ENCODE measurements at places on chromosomes 1 and 21.

- no peaks in the 10 kb centered on the region for H3K4me1 ChIP-seq
- H3K27ac ChIP-seq, result no peak overlapping the region
- no peaks in the 10 kb centered on the region for H3K27me3 ChIP-seq
- DNase-seq, result no peak
- no peak overlapping the region for H3K4me3 ChIP-seq
- peaks cover 9% of the 10 kb centered on the region for H3K36me3 ChIP-seq
Measured at GRCh38 chr1:97377432-97378034, 543.3 kb downstream of the DPYD start.

DNA sequence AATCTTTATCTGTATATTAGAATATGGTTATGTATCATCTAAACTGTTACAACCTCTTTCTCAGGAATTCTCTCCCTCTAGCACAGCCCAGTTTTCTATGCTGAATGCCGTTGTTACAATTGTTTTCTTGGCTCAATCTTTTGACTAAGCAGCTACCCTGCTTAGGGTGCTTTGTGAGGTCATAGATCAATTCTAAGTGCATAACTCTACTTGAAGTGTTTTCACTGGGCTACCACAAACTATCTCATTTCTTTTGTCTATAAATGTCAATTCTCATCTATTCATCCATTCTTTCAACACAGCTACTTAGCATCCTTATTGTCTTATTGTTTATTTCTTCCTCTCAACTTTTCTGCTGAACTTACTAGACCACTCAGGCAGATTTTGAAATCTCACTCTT is 77.1 kb downstream of the CEP350 start:
- peaks cover 3% of the 10 kb centered on the region for H3K4me1 ChIP-seq
- H3K4me3 ChIP-seq, result no peak overlapping the region
- H3K36me3 ChIP-seq, result peaks cover 21% of the 10 kb centered on the region

DNA sequence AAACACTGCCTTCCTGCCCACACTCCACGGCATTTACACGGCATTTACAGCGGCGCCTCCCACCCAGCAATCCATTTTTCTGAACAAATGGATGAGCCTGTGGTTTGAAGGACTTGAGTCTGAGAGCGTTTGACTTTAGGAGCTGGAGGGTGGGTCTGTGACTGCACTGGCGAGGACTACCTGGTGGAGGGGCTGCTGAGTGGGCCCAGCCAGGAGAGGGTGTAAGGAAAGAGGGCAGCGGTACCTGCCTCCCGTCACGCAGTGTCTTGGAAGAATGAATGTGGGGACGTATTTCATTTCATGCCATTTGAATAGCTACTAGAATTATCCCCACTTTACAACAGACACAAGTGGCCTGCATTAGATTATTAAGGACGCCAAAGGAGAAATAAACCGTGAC is 62.9 kb downstream of the B3GALT5 start:
- no peak overlapping the region for H3K4me3 ChIP-seq
- H3K4me1 ChIP-seq, result no peaks in the 10 kb centered on the region
- DNase-seq, result no peak
- H3K36me3 ChIP-seq, result no peaks in the 10 kb centered on the region

DNA sequence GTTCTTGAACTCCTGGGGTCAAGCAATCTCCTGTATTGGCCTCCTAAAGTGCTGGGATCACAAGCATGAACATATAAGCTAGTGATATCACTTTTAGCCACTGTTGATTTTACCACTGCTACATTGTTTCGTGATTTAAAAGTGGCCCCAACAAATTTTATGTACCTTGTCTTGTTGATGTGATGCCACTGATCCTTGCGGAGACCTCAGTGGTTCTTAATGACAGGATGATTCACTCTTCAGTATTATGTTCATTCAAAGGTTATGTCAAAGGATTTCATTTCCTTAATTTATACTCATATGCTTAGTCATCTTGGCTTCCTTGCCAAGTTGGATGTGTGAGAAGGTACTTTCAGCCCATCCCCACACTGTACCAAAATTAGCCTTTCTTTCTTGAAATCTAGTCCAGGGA is 12.1 kb downstream of the PRKACB start:
- peaks cover 8% of the 10 kb centered on the region for H3K36me3 ChIP-seq
- H3K4me3 ChIP-seq, result peak overlapping the region; percentile 18
- no peaks in the 10 kb centered on the region for H3K27me3 ChIP-seq
- H3K27ac ChIP-seq, result peak overlapping the region; percentile 64
- H3K4me1 ChIP-seq, result peaks cover 83% of the 10 kb centered on the region
- peak; percentile 19 for DNase-seq

DNA sequence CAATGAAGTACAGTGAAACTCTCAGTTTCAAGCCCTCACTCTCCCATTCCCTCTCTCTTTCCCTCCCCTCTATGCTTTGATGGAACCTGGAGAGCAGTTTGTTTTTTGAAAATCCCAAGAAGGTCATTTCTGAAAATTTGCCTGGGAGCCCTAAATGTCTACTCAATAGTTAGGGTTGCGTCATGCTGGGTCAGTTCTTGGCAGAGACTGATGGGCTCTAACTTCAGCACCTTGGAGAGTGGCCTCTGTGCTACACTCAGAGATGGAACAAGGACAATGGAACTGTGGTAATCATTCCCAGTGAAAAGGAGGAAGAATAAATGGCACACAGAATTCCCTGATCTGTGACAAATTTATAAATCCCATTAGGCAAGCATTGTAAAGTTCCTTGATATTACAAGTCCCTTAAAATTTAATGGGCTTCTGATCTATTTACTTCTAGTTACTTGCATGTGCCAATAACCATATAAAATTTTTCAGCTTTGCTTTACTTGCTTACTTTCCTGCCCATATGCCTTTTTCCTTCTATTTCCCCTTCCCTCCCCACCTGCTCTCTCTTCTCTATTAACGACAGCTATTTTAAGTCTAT is 182.9 kb upstream of the KCND3 start:
- peak; percentile 26 for DNase-seq
- H3K36me3 ChIP-seq, result no peaks in the 10 kb centered on the region
- no peak overlapping the region for H3K27ac ChIP-seq
- peaks cover 5% of the 10 kb centered on the region for H3K27me3 ChIP-seq
- no peak overlapping the region for H3K4me3 ChIP-seq

DNA sequence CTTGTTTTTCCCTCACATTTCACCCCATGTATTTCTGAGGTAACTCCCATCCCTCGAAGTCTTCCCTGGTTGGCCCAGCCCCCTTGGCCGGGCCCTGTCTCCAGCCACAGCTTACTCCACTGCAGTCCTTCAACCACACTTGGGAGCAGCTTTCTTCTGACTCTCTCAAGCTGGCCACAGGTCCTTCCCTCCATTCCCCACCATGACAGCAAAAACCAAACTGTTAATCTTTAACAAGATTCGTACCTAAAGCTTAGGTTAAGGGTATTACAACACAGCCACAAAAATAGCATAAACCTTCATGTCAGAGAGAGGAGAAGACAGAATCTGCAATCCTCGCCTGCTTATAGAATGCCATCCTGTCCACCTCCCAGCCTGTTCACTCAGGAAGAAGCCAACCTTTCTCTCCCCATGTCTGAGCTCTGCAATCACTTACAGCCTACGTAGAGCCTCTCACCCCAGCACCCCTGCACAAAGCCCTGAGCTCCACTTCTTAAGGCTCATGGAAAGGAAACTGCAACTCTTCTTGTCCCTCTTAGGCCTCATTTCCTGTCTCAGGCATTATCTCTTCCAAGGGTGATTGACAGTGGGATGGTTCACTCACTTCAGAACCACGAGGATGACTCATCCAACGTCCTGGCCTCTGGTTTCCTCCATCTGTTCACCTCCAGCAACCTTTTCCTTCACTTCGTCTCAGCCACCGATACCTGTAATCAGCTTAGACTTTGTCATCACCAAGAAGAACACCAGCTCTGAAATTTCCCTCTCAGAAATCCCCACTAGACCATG is 72.8 kb downstream of the CD2 start:
- H3K27me3 ChIP-seq, result no peaks in the 10 kb centered on the region
- peaks cover 74% of the 10 kb centered on the region for H3K4me1 ChIP-seq
- DNase-seq, result peak; percentile 92
- H3K36me3 ChIP-seq, result peaks cover 12% of the 10 kb centered on the region
- peak overlapping the region; percentile 97 for H3K27ac ChIP-seq

DNA sequence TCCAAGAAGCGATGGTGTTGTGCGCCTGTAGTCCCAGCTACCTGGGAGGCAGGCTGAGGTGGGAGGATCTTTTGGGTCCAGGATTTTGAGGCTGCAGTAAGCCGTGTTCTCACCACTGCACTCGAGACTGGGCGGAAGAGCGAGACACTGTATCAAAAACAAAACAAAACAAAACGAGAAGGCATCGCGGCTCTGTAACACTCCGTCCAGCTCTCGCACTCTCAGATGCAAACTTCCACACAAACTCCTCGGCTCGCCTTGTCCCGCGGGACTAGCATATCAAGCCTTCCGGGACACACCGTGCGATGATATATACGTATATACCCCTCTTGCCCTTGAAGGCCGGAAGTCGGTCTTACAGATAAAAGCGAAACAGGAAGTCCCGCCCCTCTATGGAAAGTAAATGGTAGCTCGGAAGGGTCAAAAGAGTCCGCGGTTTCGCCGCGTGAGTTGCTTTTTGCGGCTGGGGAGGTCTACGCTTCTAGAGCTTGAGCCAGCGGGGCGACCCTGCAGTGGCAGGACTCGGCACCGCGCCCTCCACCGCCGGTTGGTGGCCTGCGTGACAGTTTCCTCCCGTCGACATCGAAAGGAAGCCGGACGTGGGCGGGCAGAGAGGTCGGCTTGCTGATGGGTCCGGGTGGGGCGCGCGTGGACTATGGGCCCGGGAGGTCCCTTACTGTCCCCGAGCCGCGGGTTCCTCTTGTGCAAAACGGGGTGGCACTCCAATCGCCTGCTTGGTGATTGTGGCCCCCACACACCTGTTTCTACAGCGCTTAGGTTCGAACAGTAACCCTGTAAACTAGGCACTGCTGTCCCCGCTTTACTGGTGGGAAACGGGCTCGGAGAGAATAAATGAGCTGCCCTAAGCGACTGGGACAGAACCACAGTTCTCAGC is at the start of gene COA6:
TSS of gene COA6 (plus strand) at position 393 of the 895 bp plus-strand sequence. CDS start at position 404, 11 bp downstream.
- H3K4me3 ChIP-seq, result peak within 1 kb of the TSS; percentile 96
- H3K27me3 ChIP-seq, result no peaks in the 10 kb centered on the region
- DNase-seq, result peak; percentile 90
- peaks cover 54% of the 10 kb centered on the region for H3K4me1 ChIP-seq

GRCh38 chr1:97743129-97743528 is 177.7 kb downstream of the DPYD start:
- H3K27me3 ChIP-seq, result no peaks in the 10 kb centered on the region
- DNase-seq, result no peak
- H3K4me3 ChIP-seq, result no peak overlapping the region
- H3K27ac ChIP-seq, result no peak overlapping the region

DNA sequence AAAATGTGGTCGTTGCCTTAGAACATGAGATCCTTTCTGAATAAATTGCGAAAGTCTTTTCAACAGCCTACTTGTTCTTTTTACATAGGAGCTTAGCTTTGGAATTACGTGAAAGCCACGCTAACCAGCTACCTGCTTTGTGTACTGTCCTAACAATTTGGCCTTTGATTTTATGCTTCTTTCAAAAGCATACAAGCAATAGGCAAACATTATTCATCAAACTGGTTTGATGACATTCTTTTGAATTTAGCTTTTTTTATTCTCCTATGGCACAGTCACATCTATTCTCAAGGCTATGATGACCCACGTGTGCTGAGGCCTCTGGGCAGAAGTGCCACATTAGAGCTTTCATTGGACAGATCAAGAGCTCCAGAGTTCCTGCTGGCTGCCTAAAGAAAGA is 178.0 kb upstream of the DPT start:
- no peaks in the 10 kb centered on the region for H3K4me1 ChIP-seq
- no peaks in the 10 kb centered on the region for H3K36me3 ChIP-seq
- no peak for DNase-seq
- no peak overlapping the region for H3K4me3 ChIP-seq
- H3K27ac ChIP-seq, result no peak overlapping the region

DNA sequence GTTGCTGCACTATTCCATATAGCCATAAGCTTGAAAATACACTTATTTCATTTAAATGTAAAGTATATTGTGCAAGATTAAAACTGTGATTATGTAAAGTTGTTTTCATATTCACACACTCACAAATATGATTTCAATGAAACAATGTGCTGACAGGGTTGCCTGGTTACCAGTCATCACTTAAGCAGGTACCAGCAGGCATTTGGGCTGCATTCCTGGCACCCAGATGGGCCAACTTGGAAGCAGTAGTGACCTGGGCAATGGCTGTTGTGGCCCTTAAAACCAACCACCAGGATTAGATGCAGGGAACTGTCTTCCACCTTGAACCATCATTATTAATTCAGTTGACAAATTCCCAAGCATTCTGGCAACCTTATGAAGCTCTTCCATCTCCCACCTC is 45.0 kb upstream of the RASAL2 start:
- H3K4me1 ChIP-seq, result no peaks in the 10 kb centered on the region
- no peak overlapping the region for H3K4me3 ChIP-seq
- H3K27me3 ChIP-seq, result no peaks in the 10 kb centered on the region
- no peak for DNase-seq
- H3K36me3 ChIP-seq, result no peaks in the 10 kb centered on the region

GRCh38 chr1:155913969-155914757 is 3.0 kb upstream of the RIT1 start:
- H3K27me3 ChIP-seq, result no peaks in the 10 kb centered on the region
- H3K27ac ChIP-seq, result no peak overlapping the region
- no peak overlapping the region for H3K4me3 ChIP-seq

- H3K36me3 ChIP-seq, result no peaks in the 10 kb centered on the region
- no peak overlapping the region for H3K4me3 ChIP-seq
Measured at GRCh38 chr1:96538883-96539282, 182.7 kb upstream of the PTBP2 start.

GRCh38 chr1:239678181-239678580 is 291.8 kb downstream of the CHRM3 start:
- DNase-seq, result no peak
- no peak overlapping the region for H3K27ac ChIP-seq
- peaks cover 3% of the 10 kb centered on the region for H3K36me3 ChIP-seq

- H3K4me1 ChIP-seq, result no peaks in the 10 kb centered on the region
- no peak for DNase-seq
- no peaks in the 10 kb centered on the region for H3K27me3 ChIP-seq
Measured at GRCh38 chr1:4108331-4108730, 208.3 kb upstream of the C1orf174 start.

DNA sequence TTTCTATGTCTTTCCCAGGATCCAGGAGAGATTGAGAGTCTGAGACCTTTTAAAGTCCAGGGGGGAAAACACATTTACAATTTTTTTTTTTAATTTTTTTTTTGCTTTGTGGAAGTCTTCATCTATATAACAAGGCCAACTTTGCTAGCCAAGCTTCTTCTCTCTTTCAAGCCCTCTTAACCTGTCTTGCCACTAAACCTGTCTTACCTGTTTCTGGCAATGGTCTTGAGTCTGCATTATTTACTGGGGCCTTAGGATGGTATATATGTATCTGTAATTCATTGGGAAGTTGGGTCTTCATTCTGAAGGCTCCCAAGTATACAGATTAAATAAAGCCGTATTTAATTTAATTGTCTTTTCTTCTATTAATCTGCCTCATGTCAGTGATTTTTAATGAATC is 750.9 kb upstream of the B3GALT2 start:
- DNase-seq, result no peak
- H3K4me1 ChIP-seq, result no peaks in the 10 kb centered on the region
- no peak overlapping the region for H3K4me3 ChIP-seq
- no peaks in the 10 kb centered on the region for H3K36me3 ChIP-seq

DNA sequence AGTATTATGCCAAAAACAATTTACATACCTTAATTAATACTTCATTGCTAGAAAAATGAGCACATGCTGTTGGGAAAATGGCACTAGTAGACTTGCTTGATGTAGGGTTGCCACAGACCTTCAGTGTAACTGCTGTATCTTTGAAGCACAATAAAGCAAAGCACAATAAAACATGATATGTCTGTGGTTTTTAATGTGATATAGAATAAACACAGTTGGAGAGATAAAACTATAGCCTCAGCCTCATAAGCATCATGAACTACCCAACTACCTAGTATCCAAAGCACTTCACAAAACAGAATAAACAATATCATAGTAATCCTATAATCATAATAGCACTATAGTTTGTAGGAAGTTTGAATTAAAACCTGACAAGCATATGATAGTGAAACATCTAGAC is 143.5 kb downstream of the SYT14 start:
- H3K4me1 ChIP-seq, result no peaks in the 10 kb centered on the region
- DNase-seq, result no peak
- no peaks in the 10 kb centered on the region for H3K36me3 ChIP-seq
- H3K27ac ChIP-seq, result no peak overlapping the region

Data from activated naive CD4-positive, alpha-beta T cell treated with anti-CD3 and anti-CD28 coated beads for 36 hours (primary cell).